ENCODE measurements at places on chromosomes 6 and 20.

GRCh38 chr6:100453701-100454521 is 10.8 kb downstream of the SIM1 start:
- DNase-seq = no peak

- DNase-seq = no peak
Observed at GRCh38 chr20:58716476-58717277, 24.1 kb downstream of the NPEPL1 start.

DNA sequence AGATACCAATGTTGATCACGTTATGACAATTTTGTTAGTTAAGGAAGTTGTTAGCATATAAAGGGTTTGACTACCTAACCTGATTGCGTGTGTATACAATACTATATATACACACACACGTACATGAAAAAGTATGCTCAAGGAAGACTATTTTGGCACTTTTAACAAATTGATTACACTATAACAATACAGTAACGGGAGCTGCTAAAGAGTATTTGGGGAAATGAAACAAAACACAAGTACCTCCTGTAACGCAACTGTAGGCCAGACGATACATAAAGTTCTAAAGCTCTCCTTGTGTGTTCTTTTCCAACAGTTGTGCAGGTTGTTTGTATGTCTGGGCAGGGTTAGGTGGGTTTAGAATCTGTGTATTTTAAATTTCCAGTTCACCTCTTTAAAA is 98.7 kb downstream of the PLEKHG1 start:
- DNase-seq = no peak

- no peak for DNase-seq
Observed at GRCh38 chr6:168967281-168967925, 286.2 kb downstream of the THBS2 start.

DNA sequence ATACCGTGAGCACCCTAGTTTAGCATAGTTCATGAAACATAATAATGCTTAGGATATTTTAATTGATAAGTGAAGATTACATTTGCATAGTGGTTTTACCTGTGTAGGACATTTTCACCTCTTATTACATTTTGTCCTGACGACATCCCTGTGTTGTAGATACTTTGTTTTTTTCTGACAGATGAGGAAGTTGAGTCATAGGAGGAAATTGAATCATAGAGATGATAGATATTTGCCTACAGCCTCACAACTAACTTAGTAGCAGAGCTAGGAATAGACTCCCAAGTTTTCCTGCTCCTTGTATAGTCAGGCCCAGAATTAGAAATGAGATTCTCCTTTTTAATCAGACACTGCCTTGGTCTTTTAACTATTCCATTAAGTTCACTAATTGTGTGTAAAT is 100.5 kb upstream of the SUPT3H start:
- no peak for DNase-seq

DNA sequence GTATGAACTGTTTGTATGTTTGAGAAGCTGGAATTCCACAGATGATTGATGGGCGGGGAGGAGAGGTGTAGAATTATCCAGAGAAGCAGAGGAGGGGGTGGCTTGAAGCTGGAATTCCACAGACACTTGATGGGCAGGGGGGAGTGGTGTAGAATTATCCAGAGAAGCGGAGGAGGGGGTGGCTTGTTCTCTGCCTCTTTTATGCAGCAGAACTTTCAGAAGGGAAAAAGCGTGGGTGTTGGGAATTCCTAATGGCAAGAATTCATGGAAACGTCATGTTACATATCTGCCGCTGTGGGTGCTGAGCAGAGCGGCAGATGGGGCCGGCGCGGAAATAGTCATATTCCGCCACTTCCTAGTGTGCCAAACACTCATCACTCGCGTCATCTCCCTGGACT is 167.9 kb upstream of the KCNG1 start:
- no peak for DNase-seq

DNA sequence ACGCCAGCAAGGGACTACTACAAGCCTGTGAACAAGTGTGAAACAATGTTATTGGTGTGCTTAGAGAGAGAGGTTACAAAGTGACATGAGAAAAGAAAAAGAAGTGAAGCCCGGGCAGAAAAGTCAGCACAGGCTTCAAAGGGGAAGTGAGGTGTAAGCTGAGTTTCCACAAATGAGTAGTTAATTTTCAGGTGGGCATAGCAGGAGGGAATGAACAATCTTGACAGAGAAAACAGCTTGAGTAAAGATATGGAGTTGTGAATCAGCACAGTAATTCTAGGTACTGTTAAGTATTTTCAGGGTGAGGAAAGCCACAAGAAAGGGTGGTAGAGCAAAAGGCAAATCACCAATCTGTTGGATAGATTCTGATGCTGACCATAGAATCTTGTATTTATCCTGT is 4.3 kb downstream of the KCNQ5 start:
- no peak for DNase-seq

- no peak for DNase-seq
Observed at GRCh38 chr6:152428126-152428525, 209.0 kb downstream of the SYNE1 start.

GRCh38 chr6:18016133-18016532 is 28.7 kb upstream of the KIF13A start:
- DNase-seq = no peak

GRCh38 chr6:93418408-93419303 is 703 bp downstream of the EPHA7 start:
- DNase-seq = no peak

- no peak for DNase-seq
Observed at GRCh38 chr20:24723186-24723585, 225.9 kb upstream of the CST7 start.

- DNase-seq = no peak
Observed at GRCh38 chr6:99232056-99232455, 117.4 kb downstream of the FAXC start.

GRCh38 chr6:144566868-144567615 is 281.9 kb downstream of the UTRN start:
- DNase-seq = no peak

- peak; percentile 89 for DNase-seq
Observed at GRCh38 chr6:44312901-44313788, at the start of gene AARS2. AARS2 (minus strand) TSS chr6:44313347; CDS start chr6:44313323, 24 bp downstream.

- DNase-seq = no peak
Observed at GRCh38 chr20:6008254-6008653, 45.6 kb downstream of the LRRN4 start.

GRCh38 chr6:30102414-30102969 is 10.4 kb downstream of the TRIM31 start:
- no peak for DNase-seq

- peak; percentile 76 for DNase-seq
Observed at GRCh38 chr6:2853769-2854395, 12.2 kb upstream of the SERPINB1 start.

DNA sequence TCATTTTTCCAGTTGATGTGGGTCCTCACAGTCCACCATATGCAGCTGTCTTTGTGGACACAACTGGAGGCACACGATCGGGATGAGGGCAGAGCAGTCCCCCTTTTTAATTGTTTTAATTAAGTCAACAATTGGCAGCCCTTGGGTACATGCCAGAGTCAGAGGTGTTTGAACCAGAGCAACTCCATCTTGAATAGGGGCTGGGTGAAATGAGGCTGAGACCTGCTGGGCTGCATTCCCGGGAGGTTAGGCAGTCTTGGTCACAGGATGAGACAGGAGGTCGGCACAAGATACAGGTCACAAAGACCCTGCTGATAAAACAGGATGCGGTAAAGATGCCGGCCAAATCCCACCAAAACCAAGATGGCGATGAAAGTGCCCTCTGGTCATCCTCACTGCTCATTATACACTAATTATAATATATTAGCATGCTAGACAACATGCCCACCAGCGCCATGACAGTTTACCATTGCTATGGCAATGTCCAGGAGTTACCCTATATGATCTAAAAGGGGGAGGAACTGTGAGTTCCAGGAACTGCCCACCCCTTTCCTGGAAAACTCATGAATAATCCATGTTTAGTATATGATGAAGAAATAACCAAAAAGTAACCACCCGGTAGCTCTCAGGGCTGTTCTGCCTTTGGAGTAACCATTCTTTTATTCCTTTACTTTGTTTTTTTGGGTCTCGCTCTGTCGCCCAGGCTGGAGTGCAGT is 31.8 kb upstream of the BLCAP start:
- DNase-seq = no peak

- DNase-seq = no peak
Observed at GRCh38 chr6:43765776-43766499, 4.1 kb upstream of the VEGFA start.

GRCh38 chr6:144778773-144779492 is 493.8 kb downstream of the UTRN start:
- DNase-seq = no peak

- DNase-seq = no peak
Observed at GRCh38 chr20:13995841-13996240, 525 bp downstream of the MACROD2 start.

GRCh38 chr20:15297059-15297875 is 959.9 kb upstream of the FLRT3 start:
- no peak for DNase-seq

DNA sequence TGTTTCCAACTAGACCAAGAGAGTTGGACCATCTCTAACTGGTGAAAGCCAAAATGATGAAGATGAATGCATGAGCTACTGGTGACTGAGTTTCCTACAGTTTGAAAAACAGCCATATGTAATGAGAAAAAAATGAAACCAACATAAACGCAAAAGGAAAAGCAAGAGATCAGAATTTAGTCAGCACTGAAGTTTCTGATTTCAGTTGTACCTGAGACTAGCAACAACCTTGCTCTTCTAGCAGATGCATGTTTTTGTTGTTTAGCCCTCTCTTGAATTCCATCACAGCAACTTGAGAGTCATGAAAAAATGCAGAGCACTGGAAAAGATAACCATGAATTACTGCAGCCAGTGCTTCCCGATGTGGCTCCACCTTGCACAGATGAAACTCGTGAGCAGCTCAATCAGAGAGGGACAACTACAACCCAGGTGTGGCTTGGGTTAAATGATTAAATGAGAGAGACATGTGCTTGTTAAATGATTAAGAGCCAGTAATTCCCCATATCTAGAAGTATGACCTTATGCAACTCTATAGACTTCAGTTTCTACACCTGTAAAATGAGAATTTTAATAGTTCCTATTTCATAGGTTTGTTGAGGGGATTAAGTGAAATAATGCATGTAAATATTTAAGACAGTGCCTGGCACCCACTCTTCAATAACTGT is 104.8 kb downstream of the ELOVL4 start:
- DNase-seq = no peak

- DNase-seq = no peak
Observed at GRCh38 chr20:22729180-22729579, 144.8 kb upstream of the FOXA2 start.

GRCh38 chr20:47304287-47304686 is 52.2 kb downstream of the ZMYND8 start:
- no peak for DNase-seq

- no peak for DNase-seq
Observed at GRCh38 chr20:34249291-34249690, 8.1 kb downstream of the ASIP start.

DNA sequence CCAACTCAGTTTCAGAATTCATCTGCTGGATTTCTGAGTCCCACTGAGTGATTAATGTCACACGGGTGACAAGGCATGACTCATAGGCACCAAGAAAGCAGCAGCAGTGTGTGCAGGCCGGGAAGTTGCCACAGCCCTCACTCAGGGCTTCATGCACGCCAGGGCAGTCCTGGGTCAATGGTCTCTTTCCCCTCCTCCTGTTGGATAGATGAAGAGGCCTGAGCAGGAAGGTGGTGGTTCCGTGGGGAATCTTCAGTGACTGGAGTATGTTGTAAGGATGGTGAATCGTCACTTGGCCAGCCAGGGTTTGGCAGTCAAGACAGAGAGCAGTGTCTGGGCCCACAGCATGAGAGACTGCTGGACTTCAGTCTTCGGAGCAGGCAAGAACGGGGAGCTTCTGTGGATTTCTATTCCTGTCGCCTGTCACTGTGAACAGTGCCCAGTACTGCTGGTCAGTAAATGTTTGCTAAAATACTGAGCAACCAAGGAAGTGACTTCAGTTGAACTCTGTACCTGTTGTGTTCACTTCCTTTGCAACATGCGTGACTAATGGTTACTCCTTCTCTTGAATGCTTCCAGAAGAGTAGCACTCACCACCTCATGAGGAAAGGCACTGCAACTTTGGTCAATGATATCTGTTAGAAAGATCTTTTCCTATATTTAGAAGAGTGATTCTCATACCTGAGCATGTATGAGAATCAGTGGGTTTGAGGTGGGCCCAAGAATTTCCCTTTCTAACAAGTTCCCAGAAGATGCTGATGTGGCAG is 62.0 kb upstream of the CD93 start:
- DNase-seq = no peak

GRCh38 chr6:100117680-100118079 is 123.7 kb upstream of the MCHR2 start:
- no peak for DNase-seq

- no peak for DNase-seq
Observed at GRCh38 chr6:165804331-165805066, 141.5 kb upstream of the PDE10A start.

DNA sequence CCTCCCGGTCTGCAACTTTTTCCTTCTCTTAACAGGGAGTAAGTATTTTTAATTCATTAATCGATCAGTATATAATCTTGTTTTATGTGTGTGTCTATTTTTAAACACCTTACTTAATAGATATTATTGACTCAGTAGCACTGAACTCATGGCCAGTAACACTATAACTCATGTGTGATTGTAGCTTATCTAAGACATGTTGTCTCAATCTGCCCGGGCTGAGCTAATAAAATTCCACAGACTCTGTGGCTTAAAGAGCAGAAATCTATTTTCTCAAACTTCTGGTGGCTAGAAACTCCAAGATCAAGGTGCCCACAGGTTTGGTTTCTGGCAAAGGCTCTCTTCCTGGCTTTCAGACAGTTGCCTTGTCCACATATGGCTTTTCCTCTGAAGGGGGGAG is 68.8 kb upstream of the TNFAIP3 start:
- no peak for DNase-seq

DNA sequence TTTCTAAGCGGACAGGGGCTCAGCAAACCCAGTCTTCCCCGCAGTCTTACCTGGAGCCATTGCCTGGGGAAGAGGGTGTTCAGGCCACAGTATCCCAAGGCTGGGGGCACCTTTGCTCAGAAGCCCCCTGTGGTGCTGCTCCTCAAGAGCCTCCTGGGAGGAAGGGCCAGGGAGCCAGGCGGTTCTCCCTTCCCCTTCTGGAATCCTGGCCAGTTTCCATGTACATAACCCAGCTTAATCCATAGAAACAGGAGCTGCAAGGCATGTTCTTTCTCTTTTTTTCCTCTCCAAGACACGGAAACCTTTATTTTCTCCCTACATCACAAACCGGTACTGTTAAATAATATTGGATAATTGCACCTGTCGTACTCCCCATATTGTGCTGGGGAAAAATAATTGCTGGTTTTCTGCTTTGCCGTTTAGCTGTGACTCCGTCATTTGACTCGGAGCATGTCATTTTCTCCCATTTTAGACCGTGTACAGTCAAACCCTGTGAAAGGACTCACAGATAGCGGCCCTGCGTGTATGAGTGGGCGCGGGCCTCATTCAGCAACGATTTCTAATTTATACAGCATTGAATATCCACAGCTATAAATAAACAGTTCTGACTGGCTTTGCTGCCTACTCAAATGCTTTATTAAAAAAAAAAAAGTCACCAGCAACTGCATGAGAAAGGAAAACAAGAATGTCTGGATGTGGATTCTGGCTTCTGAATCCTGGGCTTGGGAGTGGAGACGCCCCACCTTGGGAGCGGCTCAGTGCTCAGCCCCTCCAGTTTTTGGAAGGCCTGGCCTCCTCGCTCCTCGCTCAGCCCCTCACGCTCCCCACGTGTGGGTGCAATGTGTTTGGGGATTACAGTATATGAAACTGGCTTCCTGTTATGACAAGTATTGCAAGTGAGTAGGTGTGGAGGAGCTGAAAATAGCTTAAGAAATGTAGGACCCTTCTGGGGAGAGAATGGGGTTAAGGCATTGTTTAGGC is 67.3 kb downstream of the ADTRP start:
- DNase-seq = peak; percentile 50

- no peak for DNase-seq
Observed at GRCh38 chr6:19035461-19036195, 648.5 kb downstream of the RNF144B start.
